ENCODE measurements at places on chromosomes 1 and 21.

DNA sequence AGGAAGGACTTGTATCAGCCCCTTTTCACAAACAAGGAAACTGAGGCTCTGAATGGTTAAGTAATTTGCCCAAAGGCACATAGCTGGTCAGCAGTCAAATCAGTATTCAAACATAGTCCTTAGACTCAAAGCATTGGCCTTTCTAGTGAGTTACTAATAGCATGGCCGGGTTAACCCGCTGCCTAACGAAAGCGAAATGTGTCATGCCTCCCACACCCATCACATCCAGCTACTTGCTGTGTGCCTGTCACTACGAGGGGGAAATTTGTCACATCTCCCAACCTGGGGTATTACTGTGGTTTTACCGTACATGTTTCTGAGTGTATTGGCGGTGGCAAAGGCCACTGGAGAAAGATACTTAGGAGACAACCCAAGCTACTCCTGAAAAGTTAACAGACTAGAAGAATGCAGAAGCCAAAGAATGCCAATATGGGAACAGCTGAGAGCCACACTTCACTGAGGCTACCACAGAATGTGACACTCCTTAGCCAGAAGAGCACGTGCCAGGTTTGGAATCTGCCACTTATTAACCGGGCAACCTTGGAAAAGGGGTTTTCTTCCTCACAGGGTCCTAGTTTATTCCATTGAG, 363.5 kb downstream of the KCNH1 start:
- DNase-seq: no peak

- no peak for DNase-seq
These were observed 100.0 kb upstream of the SLC44A3 start for GRCh38 chr1:94719926-94720793.

DNA sequence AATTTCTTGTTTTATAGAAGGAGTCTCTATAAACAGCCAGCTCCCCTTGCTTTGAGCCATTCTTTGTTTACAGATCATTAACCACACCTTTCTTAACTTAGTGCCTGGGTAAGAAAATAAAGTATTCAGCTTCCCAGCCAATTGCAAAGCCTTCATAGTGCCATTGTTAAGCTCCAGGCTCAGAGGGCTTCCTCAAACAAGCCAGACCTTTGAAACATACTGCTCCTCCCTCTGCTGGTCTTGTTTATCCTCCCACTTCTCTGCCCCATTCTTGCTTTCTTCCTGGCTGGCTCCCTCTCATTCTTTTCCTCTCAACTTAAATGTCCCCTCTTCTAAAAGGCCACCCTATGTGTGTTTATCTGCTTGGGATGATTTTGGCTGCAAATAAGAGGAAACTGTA, 319.4 kb upstream of the ST6GALNAC5 start:
- DNase-seq: no peak

GRCh38 chr1:48292706-48293105, 70.2 kb downstream of the SLC5A9 start:
- no peak for DNase-seq

DNA sequence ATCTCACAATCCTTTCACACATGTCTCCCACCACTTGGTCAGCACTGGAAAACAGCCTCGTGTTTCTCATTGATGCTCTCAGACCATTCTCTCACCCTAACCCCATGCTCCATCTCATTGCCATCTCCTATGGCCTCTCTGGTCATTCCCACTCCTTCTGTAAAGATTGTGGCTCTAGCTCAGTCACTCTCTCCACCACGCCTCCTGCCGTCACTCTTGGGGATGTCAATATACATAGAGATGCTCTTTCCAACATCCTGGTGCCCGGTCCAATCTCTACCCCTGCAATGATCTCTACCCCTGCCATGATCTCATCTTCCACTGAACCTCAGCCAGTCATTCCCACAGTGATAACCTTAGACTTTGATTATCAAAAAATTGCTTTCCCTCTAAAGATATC, 90.1 kb downstream of the NTPCR start:
- no peak for DNase-seq

DNA sequence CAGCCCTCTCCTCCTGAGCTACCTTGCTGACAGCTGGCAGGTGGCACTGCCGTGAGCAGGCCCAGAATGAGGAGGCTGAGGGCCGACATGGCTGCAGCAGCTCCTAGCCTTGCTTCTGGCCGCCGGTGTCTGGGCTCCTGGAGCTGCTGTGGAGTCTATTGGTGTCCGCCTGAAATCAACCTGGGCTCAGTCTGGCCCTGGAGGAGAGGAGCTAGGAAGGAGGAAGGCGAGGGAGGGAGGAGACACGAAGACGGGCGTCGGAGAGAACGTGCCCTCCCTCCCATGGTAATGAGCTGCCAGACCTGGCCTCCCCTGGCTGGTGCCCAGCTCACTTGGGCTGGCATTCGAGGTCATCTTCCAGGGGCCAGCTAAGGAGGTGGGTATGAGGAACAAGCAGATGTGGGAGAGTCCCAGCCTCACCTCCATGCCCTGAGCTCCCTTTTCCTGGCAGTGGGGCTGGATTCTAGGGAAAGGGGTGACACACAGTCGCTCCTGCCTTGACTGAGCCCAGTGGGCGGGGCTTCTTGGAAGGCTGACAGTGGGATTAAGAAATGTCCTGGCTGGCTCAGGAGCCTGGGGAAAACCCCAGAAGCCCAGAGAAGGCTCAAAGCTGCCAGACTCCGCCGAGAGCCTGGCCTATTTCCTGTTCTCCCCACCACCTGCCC, at the start of gene PDZK1IP1:
TSS of gene PDZK1IP1 (minus strand) at position 193 of the 665 bp plus-strand sequence. CDS start at position 89, 104 bp downstream.
- no peak for DNase-seq
